ENCODE measurements at places on chromosomes 2 and 18.

- DNase-seq: no peak
Observed at GRCh38 chr18:76503649-76504386, 8.8 kb upstream of the ZNF516 start.

DNA sequence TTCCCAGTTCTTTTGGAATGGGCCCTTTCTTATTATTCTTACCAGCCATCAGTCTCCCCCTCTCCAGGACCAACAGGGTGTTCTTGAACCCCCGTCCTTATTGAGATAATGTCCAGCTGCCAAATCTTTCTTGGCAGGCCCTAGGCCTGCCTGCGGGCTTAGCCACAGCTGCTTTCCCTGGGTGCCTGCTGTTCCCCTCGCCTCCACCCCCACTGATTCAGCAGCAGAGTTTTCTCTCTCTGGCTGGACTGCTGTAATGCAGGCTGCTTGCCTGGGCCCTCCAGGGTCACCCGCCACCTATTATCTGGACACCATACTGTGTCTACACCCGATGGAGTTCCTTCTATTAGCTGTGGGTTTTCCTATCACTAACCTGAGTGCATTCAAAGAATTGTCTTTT is 395.4 kb upstream of the ATP5MC3 start:
- no peak for DNase-seq

DNA sequence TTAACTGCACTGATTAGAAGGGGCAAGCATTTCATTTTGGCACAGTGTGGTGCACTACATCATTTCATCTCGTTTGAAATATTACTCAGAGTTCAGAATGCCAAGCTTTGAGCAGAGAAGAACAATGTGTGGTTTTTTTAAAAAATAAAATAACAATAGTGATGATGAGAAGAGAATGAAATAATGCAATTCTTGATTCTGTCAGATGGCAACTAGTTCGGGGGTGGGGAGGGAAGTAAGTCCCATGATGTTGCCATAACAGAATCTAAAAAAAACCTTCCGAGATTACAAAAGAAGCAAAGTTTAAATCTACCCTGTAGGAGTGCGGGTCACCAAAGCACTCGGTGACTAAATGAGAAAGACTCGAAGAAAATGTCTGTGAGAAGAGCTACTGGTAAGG is 490.4 kb downstream of the NR4A2 start:
- DNase-seq: no peak

- DNase-seq: no peak
Observed at GRCh38 chr2:233828546-233829192, 25.7 kb downstream of the HJURP start.

DNA sequence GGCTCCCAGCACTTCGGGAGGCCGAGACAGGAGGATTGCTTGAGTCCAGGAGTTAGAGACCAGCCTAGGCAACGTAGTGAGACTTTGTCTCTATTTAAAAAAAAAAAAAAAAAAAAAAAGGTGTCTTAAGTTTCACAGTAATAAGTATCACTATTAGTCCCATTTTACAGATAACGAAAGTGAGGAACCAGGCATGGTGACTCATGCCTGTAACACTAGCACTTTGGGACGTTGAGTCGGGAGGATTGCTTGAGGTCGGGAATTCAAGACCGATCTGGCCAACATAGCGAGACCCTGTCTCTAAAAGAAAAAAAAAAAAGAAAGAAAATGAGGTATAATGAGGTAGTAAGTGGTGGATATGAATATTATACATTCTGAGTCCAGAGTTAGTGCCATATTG is 2.5 kb downstream of the KCNJ13 start:
- no peak for DNase-seq

DNA sequence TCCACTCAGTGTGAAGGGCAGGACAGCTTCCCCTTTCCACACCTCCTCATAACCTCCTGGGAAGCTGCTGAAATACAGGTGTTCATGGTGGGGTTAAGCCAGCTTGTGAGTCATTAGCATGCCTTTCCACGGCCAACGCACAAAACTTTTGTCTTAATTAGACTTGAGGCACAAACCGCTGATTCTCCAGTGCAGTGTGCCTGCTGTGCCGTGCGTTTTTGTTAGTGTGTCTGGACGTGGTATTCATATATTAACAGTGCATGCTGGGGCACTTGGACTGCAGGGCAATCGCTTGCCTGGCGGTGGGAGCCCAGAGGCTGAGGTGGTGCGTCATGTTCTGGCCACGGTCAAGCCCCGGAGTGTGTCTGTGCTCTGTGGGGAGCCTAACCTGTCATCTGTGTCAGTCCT is 156.2 kb downstream of the SH3RF3 start:
- no peak for DNase-seq

GRCh38 chr2:39145906-39146421 is 25.1 kb upstream of the SOS1 start:
- DNase-seq: no peak

DNA sequence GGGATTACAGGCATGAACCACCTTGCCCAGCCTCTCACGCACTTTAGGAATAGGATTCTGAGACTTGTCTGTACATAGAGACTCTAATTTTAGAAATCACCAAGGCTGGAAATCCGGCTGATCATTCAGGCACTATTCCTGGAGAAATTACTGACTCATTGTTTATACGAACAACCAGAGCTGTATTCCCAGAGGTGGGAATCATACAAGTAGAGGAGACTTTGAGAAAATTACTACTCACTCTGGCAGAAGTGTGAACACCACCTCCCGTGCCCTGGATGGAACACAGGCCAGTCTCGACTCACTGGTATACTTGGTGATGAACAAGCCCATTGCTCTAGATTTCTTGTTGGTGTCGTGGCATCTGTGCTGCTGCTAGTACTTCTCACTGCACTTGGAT is 5.8 kb upstream of the ADNP2 start:
- no peak for DNase-seq

DNA sequence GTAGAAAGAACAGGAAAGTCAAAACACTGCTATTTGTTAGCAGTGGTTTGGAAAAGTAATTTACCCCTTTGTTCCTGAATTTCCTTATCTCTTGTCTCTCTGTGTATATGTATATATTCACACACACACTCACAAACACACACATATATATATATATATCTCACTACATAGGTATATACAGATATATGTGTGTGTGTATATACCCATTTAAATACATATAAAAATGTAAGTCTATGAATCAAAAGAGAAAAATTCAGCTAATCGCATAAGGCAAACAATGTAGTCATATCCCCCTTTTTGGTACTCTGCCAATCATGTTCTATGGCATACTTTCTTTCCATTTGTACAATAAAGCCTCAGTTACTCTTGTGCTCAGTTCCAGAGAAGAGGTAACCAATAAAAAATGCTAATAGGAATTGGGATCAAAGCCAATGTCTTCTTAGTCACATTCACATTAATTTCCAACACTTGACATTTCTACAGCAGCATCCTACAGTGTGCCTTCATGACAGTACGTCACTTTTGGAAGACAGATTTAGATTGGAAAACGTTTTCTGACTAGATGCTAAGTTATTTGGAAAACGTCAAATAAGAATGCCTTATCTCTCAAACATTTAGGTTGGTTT is 94.6 kb downstream of the MC4R start:
- DNase-seq: peak; percentile 42

GRCh38 chr2:238487652-238488346 is 61.1 kb downstream of the ASB1 start:
- no peak for DNase-seq

DNA sequence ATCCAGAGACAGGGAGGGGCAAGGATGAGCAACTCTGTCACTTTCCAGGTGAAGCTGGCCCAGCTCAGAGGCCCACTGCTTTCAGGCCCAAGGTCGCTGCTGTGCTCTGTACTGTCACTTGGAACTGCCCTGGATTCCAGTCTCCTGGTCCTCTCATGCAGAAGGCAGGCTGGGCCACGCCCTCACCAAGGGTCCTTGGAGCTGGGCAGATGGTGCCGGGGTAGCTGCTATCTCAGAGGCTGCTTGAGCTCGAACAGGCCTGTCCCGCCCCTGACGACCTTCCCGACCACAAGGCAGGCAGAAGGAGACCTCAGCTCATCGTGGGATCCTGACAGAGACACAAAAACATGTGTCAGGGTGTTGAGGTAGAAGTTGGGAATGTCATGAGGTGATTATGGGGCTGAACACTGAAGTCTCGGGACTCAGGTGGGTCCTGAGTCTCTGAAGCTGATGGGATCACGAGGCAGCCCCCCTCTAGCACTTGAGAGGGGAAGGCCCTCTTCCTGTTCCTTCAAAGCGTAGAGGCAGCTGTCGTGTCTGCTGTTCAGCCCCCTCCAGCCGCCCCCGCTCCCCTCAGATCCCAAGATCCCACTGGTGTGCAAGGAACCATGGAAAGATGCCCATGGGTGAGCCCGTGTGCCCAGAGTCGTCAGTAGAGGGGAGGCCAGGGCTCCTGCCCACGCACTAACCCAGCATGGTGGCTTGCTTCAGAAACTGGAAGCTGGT is 78.3 kb downstream of the POLR1A start:
- no peak for DNase-seq

GRCh38 chr2:13682540-13683272 is 949.8 kb upstream of the LRATD1 start:
- no peak for DNase-seq

DNA sequence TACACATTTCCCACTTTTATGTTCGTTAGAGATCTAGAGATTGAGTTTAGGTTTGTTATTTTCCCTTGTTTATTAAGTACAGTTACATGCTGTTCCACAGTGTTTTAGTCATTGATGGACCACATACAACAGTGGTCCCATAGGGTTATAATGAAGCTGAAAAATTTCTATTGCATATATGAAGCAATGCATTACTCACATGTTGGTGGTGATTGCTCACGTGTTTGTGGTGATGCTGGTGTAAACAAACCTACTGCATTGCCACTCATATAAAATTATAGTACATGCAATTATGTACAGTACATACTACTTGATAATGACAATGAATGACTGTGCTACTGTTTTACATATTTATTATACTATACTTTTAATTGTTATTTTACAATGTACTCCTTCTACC is 51.0 kb upstream of the NXPH2 start:
- no peak for DNase-seq

DNA sequence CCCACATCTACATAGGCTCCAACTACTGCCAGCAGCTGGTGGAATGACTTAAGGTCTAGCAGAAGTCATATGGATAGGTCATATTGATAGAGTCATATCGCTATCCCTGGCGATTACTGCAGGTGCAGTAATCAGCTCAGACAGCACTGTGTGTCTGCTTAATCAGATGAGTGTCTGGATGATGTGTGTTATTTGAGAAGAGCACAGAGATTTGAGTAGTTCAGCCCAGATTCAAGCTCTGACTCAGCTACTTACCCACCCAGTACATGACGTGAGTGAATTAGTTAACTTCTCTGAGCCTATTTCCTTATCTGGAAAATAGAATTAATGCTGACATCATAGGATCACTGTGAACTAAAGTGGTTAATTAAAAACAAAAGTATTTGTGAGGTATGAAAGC is 78.9 kb downstream of the EHD3 start:
- DNase-seq: peak; percentile 42

- no peak for DNase-seq
Observed at GRCh38 chr2:46800218-46800617, 115.4 kb downstream of the MCFD2 start.

GRCh38 chr2:37869771-37870170 is 55.3 kb upstream of the RMDN2 start:
- no peak for DNase-seq

GRCh38 chr18:13983506-13983905 is 68.2 kb upstream of the MC2R start:
- no peak for DNase-seq

DNA sequence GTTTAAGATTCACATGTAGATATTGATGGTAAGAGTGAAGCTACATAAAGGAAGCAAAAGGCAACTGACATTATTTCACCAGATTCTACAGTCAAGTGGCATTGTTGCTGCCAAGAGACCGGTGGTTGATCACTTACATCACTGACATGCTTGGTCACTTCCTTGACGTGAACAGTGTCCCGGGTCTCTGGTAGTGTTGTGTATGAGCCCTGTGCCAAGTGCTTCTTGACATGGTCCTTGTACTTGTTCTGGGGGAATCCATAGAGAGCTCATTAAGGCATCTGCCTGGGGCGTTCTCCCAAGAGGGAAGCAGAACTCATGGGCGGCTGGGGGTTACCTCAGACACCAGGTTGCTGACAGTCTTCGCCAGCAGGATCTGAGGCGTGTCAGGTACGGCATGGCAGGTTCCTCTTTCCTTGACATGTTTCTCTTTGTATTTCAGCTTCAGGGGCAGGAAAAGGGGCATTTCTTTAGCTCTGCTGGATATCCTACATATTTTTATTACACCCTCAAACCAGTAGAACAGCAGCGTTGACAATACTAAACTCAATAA is 116.2 kb downstream of the RIF1 start:
- DNase-seq: no peak

GRCh38 chr18:10776493-10776892 is 250.7 kb downstream of the NAPG start:
- DNase-seq: no peak

- DNase-seq: peak; percentile 42
Observed at GRCh38 chr18:39946623-39947061, 2008.4 kb upstream of the PIK3C3 start.

DNA sequence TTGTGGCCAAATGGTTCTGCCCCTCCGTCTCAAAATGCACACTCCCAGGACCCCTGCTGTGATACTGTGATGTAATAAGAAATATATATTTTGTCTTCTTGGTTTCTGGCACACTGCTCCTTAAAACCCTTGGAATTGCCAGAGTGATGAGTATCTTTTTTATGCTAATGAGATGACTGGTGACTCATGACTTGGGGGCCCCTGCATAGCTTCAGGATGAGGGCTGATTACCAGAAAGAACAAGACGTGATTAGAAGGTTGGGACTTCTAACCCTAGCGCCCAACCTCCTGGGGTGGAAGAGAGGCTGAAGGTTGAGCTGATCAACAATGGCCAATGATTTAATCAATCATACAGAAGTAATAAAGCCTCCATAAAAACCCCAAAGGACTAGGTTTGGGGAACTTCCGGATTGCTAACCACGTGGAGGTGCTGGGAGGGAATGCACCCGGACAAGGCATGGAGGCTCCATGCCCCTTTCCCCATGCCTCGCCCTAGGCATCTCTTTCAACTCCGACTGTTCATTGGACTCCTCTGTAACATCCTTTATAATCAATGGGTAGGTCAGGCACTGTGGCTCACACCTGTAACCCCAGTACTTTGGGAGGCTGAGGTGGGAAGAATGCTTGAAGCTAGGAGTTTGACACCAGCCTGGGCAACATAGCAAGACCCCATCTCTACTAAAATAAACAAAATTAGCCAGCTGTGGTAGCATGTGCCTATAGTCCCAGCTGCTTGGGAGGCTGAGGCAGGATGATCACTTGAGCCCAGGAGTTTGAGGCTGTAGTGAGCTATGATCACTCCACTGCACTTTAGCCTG is 89.1 kb downstream of the HS1BP3 start:
- DNase-seq: peak; percentile 79

- no peak for DNase-seq
Observed at GRCh38 chr2:221088506-221088905, 483.6 kb downstream of the EPHA4 start.
